ENCODE measurements at places on chromosomes 5 and 9.

GRCh38 chr9:125409217-125409636 is 147.6 kb downstream of the GAPVD1 start:
- no peak for DNase-seq

- peak; percentile 41 for DNase-seq
These were observed at the start of gene GDNF for GRCh38 chr5:37839407-37840052. TSS of gene GDNF (minus strand) at chr5:37840041. CDS start at chr5:37834796, 5,245 bp downstream.

- DNase-seq = no peak
These were observed 60.1 kb downstream of the LMX1B start for GRCh38 chr9:126673689-126674364.

- no peak for DNase-seq
These were observed 389.2 kb upstream of the FTMT start for GRCh38 chr5:121462441-121462840.

GRCh38 chr5:174817610-174818009 is 93.2 kb downstream of the MSX2 start:
- no peak for DNase-seq

- no peak for DNase-seq
These were observed 29.2 kb downstream of the LHX3 start for GRCh38 chr9:136175616-136176197.

- peak; percentile 71 for DNase-seq
These were observed 24.3 kb upstream of the POMT1 start for GRCh38 chr9:131478421-131478868.

DNA sequence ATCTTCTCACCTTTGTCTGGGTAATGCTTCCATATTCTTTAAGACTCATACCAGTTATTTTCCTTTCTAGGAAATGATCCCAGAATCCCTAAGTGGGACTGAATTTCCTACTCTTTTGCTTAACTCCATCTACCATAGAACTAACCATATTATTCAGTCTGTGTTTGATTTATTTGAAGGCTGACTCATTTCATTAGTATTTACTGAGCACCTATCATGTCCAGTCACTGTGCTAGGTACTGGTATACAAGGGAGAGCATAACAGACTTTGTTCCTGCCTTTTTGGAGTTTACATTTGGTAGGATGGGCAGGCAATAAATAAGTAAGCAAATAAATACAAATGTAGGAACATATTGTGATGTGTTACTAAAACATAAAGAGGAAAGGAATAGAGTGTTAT is 4.3 kb downstream of the NPR2 start:
- no peak for DNase-seq

DNA sequence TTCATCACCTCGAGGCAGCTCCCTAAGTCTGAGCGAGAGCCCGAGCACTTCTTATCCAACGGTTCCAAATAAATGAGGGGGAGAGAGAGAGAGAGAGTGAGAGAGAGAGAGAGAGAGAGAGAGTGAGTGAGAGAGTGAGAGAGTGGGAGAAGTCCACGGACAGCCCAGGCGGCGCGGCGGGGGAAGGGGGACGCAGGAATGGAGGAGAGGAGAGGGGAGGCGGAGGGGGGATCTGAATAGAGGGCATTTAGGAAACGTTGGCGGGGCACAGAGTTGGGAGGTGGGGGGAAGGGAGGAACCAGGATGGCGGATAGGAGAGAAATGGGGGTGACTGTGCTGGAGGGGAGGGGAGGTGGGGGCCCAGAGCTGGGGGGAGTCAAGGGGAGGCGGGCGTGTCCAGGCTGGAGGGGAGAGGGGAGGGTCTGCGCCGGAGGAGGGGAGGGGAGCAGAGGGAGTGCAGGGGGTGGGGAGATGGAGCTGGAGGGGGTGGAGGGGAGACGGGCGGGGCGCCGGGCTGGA is 398 bp upstream of the BASP1 start:
- peak; percentile 48 for DNase-seq

- no peak for DNase-seq
These were observed 89.9 kb upstream of the HAPLN1 start for GRCh38 chr5:83810511-83810910.

DNA sequence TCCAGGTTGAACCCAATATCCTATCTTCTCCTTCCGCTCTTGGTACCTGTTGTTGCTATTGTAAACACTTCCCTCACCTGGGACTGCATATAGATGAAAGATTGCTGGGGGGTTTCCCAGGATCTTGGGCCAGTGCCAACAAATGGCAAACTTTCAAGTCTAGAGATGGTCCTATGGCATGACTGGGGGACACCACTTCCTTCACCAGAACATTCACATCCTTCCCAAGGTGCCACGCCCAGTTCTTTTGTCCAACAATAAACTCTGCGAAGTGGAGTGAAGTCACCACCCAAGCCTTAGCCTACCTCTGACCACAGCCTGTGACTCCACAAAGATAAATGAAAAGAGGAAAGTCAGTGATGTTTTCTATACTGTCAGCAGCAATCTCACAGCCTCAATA is 34.4 kb downstream of the DOCK8 start:
- DNase-seq = no peak

DNA sequence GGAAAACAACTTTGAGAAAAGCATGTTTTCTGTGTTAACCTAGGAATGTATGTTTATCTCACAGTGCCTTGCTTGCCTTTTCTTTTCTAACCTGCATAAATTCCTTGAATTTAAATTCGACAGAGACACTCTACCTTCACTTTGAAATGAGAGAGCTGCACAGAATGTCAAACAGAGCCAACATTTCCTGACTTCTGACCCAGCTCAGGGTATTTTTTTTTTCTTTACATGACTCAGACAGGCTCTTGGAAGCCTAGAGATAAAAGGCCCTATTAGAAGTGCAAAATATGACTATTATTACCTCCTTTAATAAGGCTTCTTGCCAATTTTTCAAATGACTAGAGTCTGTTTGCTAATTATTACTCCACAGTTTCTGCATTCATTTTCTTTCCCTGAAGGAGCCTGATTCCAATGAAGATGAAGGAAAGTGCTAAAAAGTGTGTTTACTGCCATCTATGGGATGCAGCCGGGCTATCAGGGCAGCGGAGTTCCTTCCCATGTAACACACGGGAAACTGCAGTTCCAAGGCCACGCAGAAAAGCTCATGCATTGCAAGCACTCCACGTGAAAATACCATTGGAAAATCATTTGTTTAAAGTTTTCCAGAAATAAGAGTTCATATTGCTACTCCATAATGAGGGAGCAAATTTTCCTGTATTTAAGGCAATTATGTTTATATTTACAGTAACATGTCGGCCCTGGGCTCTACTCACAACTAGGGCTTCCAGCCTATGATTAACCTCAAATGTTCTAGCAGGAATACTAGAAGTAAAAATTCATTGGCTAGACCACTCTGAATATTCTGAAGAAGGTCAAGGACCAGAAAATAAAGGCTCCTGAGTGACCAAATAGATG is 485.6 kb downstream of the ZSWIM6 start:
- peak; percentile 52 for DNase-seq

DNA sequence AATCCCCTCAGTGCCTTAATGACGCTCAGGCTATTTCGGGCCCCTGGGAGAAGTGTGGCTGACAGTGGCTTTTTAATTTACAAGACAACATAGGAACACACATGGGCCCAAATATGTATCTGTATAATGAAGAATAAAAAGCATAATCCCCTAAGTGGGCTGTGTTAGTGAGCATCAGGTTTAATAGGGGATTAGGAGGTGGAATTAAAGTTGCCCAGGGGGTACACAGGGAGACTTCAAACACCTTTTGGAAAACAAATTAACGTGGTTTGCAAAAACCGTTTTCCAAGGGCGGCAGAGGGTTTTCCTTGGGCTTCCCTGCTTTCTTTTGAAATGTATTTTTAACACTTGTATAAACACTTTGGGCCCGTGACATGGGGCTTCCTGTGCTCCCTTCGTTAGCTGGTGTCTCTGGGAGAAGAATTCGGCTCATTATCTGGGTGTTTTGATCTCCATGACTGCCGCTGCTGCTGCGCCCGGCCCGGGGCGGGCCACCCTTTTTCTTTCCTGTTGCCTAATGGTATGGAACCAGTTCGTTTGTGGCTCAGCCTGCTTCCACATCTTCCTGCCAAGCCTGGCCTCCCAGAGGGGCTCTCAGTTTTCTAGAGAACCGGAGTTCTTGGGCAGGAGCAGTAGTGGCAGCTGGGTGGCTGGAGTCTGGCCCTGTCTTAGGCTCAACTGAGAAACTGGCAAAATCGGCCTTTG is 173.0 kb downstream of the MACROH2A1 start:
- no peak for DNase-seq

DNA sequence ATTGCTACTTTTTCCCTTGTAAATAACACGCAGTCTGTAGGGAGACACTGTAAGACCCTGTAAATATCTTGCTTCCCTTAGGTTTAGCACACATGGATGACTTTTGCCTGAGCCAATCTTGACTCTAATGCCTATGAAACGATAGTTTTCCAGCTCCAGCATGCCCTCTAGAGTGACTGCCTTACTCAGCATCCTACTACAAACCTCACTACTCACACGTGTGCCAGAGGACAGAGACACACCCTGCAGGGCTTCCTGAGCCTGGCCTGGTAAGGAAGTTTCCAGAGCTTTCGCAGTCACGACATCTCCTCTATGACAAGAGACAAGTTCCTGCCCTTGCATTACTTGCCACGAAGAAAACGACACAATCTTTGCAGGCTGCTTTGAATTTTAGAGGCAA is 138.1 kb downstream of the ATPSCKMT start:
- peak; percentile 47 for DNase-seq

GRCh38 chr5:150473673-150474358 is 24.3 kb upstream of the RPS14 start:
- no peak for DNase-seq

DNA sequence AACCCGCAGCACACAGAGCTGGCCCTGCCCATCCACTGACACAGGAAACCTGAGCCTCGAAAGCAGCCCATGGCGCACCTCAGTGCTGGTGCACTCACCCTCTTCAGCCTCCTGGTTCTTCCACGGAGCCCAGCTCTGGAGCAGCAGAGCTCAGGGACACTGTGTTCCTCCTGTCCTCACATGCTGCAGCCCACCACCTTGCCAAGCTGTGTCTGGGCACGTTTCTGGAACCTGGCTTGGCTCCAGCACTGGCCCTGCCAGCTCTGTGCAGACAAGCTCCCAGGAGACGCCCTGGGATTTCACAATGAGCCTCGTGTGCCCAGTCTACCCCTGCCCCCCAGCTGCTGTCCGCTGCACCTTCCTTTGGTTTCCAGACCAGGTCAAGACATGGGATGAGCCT is 119.5 kb downstream of the SYK start:
- DNase-seq = no peak

DNA sequence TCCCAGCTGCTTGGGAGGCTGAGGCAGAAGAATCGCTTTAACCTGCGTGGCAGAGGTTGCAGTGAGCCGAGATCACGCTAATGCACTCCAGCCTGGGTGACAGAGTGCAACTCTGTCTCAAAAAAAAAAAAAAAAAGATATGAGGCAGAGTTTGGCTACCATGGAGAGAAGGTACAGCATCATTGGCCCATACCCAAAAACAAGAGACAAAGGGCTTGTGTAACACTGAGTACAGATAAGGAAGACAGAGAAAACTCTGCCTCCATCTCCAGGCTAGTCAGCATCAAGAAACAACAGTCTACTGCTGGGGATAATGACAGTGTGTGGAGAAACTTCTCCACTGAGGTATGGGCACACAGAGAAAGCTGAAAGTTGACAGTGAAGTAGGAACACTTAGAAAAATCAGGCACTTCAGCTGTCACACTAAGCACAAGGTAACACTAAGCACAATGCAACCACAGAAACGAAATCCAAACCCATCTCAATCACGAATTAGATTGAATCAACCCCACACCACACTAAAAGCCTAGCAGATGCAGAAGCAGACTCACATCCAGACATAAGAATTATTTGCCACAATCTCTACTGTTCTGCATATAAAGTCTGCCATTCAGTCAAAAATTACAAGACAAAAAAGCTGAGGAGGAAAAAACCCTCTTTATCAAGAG is 10.5 kb downstream of the PJA2 start:
- no peak for DNase-seq

DNA sequence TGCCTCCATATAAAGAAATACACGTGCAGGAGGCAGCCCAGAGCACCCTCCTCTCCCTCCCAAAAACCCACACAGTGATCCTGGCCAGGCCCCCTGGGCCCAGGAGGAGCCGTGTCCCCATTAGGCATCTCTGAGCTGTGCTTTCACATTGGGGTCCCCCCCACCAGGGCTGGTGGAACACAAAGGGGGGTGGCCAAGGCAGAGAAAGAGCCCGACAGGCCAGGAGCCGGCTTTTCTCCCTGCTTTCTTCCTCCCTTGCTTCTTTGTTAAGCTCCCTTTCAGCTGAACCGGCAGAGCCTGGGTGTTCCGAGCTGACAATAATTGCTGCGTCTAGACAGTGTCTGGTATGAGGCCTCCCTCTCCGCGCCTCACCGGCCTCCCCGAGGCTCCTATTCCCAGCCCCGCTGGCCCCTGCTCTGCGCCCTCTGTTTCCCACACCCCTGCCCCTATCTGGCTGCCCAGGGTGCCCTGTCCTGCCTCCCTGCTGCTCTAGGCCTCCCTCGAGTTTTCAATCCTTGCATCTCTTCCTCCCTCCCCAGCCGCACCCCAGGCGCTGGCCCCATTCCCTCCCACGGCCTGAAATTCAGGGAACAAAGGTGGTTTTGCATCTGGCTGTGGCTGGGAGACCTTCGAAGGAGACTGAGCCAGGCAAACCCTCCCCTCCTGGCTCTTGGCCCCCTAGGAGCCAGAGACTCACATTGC is 120.6 kb downstream of the C9orf50 start:
- no peak for DNase-seq

- no peak for DNase-seq
These were observed 299.2 kb downstream of the CD180 start for GRCh38 chr5:66897356-66897755.

GRCh38 chr9:91727316-91727861 is 222.6 kb downstream of the ROR2 start:
- DNase-seq = peak; percentile 41

GRCh38 chr5:128409166-128409800 is 128.8 kb downstream of the FBN2 start:
- DNase-seq = no peak

DNA sequence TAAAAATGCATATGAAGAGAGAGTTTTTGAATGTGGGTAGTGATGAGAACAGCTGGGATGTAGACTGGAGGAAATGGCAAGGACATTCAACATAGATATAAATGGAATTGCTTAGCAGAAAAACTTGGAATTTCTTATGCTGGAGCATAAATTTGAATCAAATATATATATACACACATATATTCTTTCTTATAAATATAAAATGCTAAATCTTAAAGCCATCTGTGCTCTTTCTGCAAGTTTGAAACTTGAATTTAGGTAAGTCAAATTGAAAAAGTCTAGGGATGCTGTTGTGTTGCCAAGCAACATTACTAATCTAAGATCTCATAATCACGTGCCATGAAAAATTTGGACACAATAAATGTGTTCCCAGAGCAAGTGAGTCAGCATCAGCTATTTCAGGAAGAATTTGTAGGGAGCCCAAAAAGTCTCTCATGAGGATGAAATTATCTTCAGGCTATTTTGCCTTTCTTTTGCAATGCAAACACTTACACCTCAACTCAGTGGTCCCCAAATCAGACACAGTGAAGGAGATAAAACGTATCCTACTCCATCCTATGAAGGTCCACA is 58.4 kb upstream of the ALDH1A1 start:
- no peak for DNase-seq
